ENCODE measurements at places on chromosomes 7 and 10.

DNA sequence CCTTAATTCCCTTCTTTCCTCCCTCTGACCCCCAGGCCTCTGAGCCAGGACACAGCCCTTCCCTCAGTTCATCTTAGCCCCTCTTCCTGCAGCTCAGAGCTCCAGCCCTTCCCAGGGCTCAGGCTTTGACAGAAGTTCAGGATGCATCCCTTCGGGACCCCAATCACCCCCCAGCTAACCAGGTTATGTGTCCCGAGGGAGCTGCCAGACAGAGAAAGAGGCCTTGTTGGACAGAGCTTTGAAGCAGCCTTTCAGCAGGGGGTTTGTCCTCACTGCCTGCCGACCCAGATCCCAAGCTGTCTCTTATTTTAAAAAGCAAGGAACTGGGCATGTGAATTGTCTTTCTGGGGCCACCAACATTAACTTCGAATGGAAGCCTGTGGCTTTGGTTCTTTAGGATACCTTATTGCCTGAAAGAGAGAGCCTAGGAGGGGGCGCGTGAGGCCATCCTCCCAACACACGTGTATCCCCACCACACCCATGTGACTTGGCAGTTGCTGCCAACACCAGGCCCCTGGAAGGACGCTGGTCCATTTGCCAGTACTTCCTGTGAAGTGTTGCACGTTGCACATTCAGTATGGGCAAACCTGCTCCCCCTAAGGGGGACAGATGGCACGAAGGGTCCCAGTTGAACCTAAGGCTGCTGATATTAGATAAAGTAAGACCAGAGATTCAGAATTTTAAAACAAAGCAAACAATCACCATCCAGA, 858 bp downstream of the CCDC136 start:
- DNase-seq = no peak

DNA sequence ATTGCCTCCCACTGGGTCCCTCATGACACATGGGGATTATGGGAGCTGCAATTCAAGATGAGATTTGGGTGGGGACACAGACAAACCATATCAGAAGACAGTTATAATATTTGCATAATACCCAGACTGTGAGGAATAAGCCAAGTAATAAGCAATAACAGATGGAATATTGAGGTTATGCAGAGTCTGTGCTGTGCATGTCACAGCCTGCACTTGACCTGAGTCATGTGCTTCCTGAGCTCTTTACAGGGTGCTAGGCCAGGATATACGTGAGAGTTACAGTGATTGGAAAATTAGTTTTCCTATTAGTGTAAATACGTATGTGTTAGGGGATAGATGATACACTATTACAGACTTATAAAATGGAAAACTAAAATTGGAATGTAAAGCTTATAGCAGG, 288.7 kb downstream of the SDK1 start:
- DNase-seq = no peak

DNA sequence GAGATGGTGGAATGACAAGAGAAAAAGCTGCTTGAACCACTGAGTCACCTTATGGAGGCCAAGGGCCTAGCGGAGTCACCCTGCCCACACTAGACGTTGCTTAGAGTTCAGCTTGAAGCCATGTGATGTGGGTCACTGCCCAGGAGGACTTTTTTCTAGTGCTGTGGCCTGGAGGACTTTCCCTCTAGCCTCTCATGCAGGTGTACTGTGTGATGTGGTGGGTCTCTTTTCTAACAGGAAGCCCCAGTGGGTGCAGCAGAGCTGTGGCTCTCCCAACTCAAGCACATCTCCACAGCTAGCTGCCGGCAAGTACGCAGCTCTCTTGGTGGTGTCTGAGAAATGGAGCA, 13.6 kb downstream of the POR start:
- DNase-seq = no peak

- no peak for DNase-seq
Observed at GRCh38 chr10:34555653-34556052, 259.4 kb downstream of the PARD3 start.

GRCh38 chr7:44541028-44541869, at the start of gene NPC1L1:
Gene NPC1L1, minus strand, starts transcription at chr7:44541330. Its CDS starts 71 bp downstream, at chr7:44541259.
- no peak for DNase-seq

DNA sequence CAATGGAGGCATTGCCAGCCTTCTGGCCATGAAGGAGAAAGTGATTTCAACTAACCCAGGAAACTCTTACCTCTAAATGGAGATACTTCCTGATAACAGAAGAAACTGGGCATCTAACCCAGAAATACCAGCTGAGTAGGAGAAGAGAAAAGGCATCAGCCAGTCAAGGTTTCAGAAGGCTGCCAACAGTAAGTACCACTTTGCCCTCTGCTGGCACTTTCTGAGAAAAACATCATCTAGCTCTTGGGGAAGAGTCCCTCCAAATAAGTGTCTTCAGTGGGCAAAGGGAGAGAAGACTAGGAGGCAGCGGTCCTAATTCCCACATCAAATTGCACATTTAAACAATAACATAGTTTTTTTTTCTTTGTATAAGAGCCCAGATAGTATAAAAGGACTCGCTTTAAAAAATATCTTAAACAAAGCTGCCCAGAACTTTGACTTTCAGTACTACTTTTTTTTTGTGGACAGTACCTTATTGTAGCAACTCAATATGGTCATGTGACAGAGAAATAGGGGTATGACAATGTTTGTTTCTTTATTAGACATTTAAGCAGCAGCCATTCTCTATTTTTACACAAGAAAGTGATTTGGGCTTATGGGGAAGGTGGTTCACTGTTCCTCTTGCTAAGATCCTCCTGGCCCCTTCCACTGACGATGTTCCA, 157.3 kb downstream of the CTTNBP2 start:
- DNase-seq = no peak

DNA sequence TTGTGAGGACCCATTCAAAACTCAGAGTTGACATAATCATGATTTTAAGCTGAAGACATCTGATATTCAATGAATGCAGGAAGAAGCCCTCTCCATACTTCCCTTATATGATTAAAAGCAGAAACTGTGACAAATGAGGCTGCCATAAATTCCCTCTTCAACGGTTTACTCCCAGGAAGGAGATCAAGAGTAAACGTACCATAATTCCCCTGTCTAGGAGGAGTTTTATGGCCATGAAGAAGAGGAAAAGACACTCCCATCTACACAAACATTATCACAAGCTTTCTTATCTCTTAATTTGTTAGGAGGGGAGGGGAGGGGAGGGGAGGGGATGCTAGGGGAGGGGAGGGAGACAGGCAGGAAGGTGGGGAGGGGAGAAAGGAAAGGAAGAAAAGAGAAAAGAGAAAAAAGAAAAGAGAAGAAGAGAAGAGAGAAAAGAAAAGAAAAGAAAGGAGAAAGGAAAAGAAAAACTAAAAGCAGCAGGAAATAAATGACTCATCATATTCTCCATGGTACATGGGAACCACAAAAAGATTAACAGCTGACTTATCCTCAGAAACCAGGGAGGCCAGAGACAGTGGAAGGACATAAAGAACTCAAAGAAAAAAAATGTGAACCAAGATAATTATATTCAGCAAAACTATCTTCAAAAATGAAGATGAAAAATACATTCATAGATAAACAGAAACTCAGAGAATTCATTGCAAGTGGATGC, 121.6 kb downstream of the ALOX5 start:
- DNase-seq = no peak

GRCh38 chr7:89145801-89146200, 350.3 kb upstream of the TEX47 start:
- no peak for DNase-seq

All from CD4-positive, alpha-beta T cell treated with Interleukin-15 for 4 hours (primary cell).